ENCODE measurements at places on chromosomes 1 and 21.
A peak's percentile ranks its signal among the peaks of the same experiment; 100 is the strongest.

DNA sequence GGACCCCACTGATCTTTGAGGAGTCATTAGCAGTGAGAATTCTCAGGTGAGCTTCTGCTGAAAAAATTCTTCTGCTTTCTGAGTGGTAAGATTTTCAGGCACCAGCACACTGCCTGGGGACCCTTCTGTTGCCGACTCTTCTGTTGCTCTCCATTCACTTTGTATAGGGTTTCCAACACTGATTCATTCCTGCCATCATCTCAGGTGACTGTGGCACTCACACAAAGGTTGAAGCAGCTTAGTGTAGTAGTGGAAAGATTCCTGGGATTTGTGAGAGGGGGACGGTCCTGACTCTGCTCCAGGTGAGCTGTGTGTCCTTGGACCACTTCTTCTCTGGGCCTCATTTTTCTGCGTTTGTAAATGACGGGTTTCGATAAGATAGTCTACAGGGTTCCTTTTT lies 9.4 kb downstream of the UTP11 start:
- DNase-seq = no peak

- no peak for DNase-seq
Observed at GRCh38 chr1:204307334-204307883, 52.3 kb downstream of the PLEKHA6 start.

DNA sequence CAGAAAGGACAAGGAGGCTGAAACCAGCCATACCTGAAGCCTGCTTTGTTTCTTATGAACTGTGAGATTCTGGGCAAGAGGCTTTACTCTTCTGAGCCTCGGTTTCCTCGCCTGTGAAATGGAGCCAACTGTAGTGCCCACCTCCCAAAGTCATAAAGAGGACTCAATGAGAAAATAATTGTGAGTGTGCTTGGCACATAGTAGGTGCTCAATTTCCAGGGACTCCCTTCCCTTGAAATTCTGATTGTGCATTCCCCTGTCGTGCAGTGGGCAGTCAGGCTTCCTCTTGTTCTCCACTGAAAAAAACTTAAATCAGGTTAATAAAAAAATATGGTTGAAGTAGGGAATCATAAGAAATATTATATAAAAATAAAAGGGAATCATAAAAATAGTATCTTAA lies 37.5 kb upstream of the RUNX3 start:
- DNase-seq = no peak

GRCh38 chr1:172356620-172357019 lies 63.9 kb upstream of the C1orf105 start:
- peak; percentile 93 for DNase-seq

DNA sequence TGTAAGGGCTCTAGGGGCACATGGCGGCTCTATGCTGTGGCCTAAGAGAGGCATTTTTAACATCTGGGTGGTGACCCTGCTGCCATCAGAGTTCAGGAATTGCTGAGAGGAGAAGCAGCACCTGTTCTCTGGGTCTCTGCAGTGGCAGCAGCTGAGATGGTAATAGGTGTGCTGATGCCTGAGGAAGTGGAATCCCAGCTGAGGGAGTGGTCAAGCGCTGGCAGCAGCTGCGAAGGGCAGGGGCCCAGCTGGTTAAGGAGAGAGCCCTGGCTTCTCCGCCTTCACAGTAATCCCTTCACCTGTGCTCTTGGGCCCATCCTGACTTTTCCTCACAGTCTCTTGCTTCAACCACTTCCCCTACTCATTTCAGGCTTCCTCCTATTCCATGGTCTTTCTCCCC lies 39.8 kb downstream of the GJA5 start:
- DNase-seq = no peak

GRCh38 chr1:241077386-241078147 lies 279.4 kb downstream of the RGS7 start:
- no peak for DNase-seq

DNA sequence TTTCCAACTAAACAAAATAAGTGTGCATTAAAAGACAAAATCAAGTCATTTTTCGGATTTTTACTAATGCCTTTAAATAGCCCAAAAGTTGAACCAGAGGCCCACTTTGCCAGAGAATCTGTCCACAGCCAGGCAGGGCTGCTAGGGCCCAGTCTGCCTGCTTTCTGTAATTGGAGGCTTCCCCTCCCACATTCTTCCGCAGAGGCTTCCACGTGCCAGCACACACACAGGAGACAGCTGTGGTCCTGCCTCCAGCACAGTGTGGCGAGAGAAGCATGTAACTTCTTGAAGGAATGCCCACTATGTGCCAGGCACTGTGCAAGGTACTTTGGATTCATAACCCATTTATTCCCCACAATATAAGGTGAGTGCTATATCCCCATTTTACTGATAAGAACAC lies 11.3 kb upstream of the PDZK1IP1 start:
- DNase-seq = no peak

DNA sequence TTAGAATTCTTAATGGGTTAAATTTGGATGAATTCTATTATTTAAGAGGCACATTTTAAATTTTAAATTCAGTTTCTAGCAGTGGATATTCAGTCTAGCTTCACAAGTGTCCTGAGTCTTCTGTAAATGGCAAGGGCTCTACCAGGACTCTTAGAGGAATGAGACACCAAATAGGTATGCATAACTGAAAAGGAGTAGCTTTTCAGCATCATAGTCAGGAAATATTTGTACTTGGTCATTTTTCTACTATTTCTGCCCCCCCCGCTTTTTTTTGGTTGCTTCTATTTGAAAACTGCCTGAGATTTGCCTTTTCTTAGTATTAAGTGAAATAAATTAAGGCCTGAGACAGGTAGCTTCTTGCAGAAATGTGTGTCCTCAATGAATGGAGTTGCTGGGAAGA lies 80.2 kb downstream of the MAST2 start:
- no peak for DNase-seq

- no peak for DNase-seq
Observed at GRCh38 chr21:41537356-41537755, 29.4 kb upstream of the TMPRSS2 start.
